ENCODE measurements at places on chromosomes 2 and 18.
A peak's percentile ranks its signal among the peaks of the same experiment; 100 is the strongest.

DNA sequence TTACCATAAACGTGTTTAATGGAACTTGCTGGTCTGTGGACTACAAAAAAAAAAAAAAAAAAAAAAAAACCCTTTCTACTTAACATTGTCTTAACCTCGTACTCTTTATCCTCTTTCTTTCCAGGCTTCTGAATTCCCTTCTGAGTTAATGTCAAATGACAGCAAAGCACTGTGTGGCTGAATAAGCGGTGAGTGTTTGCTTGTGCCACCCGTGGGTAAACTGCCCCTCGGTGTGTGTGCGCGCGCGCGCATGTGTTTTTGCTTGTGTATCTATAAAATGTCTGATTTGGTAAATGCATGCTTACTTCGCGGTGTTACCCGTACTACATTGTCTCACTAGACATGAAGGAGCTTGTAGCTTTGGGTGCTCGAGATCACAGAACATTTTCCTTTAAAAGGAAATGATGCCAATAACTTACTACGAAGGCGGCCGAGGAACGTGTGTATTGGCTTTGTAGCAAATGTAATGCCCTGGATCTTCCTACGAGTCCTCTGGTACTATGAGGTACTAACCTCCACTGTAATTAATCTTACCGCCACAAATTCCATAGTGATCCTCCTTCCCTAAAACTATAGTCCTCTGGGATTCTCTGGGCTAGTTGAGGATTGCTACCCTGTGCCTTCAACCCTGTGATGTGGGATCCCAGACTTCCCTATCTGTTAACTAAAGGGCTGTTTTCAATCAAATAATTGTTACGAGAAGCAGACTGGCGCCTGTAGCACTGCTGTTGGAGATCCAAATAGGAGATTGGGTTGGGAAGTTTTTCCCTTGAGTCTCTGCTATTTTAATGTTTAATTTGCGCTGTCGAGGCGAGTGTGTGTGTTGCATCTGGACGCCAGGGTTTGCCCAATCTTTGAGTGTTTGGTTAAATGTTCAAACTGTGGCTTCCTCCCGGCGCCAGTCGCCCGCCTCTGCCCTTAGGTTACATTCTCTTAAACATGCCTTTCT lies 1.1 kb downstream of the ID2 start:
- DNase-seq: peak; percentile 52

- no peak for DNase-seq
Observed at GRCh38 chr2:54629914-54630857, 93.3 kb upstream of the EML6 start.

DNA sequence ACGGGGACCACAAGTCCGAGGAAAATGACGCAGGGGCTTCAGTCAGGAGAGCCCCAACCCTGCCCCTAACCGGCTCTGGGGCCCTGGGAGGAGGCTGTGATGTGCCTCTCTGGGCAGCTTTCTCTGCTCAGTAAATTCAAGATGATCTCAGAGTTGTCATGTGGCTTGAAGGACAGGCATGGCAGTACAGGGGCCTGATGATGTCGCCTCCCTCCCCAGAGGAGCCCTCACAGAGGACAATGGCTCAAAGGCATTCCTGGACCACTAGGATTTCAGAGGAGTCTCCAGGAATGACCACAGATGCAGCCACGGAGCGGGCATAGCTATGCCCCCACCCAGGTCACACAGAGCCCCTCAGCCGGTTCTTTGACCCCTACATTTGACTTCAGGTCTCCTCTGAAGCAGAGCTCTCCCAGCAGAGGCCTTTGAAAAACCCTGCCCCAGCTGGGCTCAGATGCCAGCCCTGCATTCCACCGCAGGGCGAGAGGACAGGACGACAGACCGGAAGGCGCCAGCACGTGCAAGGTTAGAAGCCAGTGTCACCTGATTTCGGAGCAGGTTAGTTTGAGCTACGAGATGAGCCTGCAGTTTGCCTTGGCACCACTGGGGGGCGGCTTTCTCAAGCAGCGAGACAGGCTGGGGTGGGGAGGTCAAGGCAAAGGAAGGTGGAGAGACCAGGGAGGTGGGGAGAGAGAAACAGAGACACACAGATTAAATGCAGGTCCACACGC lies 39.2 kb downstream of the BIN1 start:
- peak; percentile 72 for DNase-seq

DNA sequence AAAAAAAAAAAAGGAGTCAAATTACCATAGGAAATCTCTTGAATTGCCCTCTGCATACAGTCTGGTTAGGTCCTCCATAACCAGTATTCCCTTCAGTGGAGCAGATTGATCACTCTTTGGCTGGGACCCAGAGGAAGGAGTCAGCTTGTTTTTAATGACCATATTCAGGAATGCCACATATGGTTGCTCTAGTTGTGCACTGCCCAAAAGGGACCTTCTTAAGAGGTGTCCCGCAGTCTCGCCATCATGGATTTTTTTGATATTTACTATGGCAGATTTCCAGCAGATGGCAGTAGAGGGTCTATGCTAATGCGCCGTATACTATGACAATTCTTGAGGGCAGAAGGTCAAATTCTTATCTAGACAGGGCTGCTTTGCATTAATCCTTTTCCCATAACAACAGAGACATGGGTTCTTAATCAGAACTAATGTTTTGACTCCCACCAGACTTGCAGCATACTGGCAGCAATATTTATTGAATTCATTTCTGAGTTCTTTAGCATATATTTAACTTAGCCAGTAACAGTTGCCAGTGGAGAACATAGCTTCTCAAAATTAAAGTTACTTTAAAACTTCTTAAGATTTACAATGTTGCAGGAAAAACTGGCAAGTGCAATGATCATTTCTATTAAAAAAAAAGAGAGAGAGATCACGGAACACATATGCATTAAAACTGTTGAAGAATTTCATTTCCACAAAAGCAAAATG lies 31.8 kb upstream of the INPP4A start:
- peak; percentile 43 for DNase-seq

DNA sequence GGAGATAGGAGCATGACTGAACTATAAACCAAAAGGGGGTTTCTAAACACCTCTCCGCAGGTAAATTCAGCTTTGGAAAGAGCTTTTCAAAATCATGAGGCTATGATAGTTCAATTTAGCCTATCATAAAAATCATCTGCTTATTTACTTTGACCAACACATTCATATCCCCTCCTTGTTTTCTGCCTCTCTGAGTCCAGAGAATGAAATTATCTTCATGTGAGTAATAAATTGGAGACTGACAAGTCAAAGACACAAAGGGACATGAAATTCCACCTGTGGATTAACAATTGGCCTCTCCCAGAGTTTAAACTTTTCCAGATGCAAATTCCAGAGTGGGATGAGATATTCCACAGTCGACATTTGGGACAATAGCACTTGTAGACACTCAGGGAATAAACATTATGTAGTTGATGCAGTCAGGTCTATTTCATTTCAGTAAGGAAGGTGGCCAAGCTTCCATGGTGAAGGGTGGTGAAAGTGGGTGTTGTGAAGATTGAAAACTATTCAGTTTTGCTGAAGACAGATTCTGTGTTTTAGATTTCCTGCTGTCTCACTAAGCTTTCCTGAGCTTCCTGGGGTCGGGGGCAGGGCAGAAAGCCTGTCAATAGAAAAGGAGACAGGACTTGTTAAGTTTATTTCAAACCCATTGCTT lies 84.7 kb downstream of the CDC42EP3 start:
- DNase-seq: no peak

GRCh38 chr18:6054256-6054842 lies 159.0 kb upstream of the TMEM200C start:
- DNase-seq: no peak

DNA sequence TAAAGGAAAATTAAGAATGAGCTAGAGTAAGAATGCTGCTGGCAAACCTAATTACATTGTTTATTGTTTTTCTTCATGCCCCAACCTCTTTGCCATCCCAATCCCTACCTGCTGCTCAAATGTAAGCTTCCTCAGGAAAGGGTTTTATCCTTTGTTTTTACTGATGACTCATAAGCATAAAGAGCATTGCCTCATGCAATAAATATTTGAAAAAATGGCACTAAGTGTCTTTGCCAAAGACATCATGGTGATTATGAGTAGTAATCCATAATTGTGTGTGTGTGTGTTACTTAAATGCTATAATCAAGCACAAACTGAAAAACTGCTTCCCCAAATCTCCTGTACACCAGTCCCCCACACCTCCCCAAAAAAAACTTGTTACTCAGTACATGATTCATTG lies 53.4 kb downstream of the DNER start:
- no peak for DNase-seq

- no peak for DNase-seq
Observed at GRCh38 chr18:32980896-32981295, 208.1 kb upstream of the KLHL14 start.

- DNase-seq: no peak
Observed at GRCh38 chr18:22566703-22567420, 149.1 kb upstream of the CTAGE1 start.

GRCh38 chr2:113132414-113133021 lies 5.1 kb downstream of the IL1RN start:
- DNase-seq: no peak

DNA sequence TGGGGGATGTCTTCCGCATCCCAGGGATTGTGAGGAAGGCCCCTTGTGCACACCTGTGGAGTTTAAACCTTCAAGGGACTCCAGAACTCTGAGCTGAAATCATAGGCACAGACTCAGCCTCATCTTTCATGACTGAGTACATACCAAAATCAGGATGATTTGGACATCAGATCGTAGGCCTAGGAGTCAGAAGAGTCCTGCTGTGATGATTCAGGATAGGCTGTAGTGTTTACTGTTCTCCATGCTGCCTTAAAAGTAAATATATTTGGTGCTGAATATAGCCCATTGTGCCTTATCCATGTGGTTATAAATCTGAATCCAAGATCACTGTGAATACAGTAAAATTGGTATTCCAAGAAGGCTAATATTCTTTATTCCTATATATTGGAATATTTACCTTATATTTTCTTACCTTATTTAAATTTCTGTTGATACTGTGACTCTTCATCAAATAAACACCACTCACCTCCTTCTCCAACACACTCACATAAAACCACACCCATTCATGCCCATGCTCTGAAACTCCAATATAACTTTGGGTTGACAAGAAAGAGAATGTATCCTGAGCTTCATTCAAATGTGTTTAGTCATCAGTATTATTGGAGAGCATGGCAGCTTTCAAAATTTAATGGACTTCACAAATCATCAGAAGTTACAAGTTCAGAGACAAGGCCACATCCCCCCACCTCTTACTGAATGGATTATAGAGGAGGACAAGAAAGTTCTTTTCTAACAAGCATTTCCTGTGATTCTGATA lies 561.4 kb upstream of the LINC00305 start:
- no peak for DNase-seq

- DNase-seq: no peak
Observed at GRCh38 chr2:63903003-63903402, 61.3 kb downstream of the UGP2 start.

- no peak for DNase-seq
Observed at GRCh38 chr18:75782204-75782603, 354.7 kb upstream of the SMIM21 start.

DNA sequence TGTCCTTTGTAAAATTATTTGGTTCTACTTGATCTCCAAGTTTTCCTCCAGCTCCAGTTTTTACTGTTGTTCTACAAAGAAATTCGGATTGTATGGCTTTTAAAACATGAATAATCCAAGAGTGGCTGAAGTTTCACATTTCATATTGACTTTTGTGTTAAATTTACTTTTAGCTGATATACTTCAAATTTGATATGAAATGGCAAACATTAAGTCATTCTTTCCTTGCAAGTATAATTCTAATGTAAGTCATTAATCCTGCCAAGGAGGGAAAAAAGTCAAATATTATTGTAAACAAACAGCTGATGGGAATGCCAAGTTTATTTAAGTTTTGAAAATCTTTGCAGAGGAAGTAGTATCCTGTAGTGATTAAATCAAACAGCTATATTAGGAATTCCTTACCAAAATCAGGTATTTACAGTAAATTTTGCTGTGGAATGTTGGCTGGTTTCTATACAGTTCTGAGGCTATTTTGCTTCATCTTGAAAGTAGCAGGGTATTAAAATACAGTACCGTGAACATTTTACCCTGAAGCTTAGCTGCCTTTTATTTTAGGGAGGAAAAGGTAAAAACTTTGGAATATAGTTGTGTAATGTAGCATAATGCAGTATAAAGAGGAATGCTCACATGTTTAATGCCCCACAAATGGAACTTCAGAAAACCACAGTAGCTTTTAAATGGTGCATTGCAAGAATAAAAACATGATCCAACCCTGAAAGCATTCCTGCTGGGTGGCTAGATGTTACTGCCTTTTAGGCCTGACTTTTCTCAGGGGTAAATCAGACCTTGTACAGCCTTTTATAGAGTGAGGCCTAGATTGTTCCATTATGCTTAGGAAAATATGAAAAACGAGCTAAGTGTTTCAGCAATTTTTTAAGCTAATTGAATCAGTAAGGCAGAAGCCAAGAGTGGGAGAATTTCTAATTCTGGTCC lies 62.7 kb upstream of the NT5C1B start:
- no peak for DNase-seq

DNA sequence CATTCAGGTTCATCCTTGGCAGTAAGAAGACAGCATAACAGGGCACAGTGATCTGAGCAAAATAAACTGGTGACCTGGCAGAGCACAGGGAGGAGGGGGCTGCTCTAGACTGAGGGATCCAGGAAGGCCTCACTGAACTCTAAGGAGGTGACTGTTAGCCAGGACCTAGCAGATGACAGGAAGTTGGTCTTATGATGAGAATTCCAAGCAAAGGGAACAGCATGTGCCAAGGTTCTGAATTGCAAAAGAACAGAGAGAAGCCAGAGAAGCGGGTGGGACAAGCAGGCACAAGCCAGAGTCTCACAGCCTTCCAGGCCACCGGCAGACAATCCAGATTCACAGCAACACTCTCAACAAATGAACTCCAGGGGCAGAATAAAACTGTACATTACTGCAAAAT lies 152.7 kb upstream of the PTPRM start:
- no peak for DNase-seq

DNA sequence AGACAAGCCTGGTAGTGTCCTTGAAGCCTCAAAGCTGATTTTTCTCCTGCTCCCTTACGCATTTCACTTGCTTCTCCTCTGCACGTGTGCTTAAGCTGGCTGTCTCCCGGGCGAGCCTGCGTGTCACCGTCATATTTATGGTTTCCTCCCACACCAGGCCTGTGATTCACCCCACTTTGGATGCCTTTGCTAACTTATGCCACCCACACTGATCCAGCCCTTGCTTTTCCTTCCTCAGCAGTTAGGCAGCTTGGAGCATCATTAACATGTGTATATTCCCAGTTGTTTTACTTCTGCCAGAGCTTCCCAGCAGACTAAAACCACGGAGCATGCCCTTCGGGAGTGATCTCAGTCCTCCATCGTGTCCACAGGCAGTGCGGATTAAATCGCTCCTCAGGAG lies 2.2 kb downstream of the ST3GAL5 start:
- peak; percentile 69 for DNase-seq

GRCh38 chr18:46481847-46482245 lies 175.2 kb downstream of the LOXHD1 start:
- no peak for DNase-seq

GRCh38 chr2:128715360-128715759 lies 396.7 kb upstream of the HS6ST1 start:
- DNase-seq: no peak
